Effector memory CD8-positive, alpha-beta T cell (primary cell): ENCODE measurements at places on chromosomes 1 and 21.

DNA sequence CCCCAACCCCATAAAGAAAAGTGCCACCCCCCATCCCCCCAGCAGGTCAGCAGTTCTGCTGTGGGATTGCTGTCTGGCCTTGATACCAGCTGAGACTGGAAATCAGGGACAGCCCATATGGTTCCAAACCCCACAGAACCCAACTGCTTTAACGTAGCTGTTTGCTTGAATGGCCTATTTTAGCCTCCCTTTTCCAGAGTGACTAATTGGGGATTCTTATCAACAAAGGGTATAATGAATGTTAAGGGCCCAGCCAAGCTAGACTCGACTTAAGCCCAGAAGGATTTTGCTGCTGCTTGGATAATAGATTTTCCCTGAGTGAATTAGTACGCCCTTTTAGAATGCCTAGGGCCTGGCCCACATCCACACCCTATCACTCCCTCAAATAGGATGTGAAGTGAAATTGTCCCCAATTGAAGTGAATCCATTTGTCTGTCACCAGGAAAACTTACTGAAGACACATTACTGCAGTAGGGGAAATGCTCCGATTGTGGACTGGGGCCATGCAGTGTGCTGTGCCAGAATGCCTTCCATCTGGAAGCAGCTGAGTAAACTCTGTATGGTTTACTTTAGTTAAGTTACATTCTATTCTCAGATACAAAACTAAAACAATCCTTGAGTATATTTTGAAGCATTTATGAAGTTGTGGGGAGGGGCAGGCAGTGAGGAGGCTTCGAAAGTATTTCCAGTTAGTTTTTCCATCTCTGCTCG is 156.9 kb downstream of the DHRS3 start:
- no peaks in the 10 kb centered on the region for H3K27me3 ChIP-seq
- H3K36me3 ChIP-seq = peaks cover 43% of the 10 kb centered on the region
- H3K4me3 ChIP-seq = no peak overlapping the region
- peak overlapping the region; percentile 66 for H3K27ac ChIP-seq
- DNase-seq = no peak

- DNase-seq = no peak
- no peaks in the 10 kb centered on the region for H3K36me3 ChIP-seq
- no peak overlapping the region for H3K27ac ChIP-seq
Measured at GRCh38 chr1:89518221-89518631, 6.4 kb upstream of the LRRC8B start.

DNA sequence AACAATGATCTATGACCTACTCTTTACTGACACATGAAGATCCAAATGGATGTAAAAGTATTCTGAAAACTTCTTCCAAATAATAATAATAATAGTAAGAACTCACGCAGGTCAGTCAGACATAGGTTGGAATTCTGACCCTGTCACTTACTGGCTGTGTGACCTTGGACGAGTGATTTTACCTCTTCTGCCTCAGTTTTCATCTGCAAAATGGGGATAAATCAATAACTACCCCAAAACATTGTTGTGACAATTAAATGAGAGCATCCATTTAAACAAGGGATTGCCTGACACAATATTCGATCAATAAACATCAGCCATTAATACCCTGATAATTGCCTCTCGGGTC is 556 bp downstream of the MECR start:
- peaks cover 12% of the 10 kb centered on the region for H3K36me3 ChIP-seq
- no peak for DNase-seq
- no peaks in the 10 kb centered on the region for H3K27me3 ChIP-seq
- peaks cover 14% of the 10 kb centered on the region for H3K4me1 ChIP-seq
- peak overlapping the region; percentile 95 for H3K27ac ChIP-seq

GRCh38 chr1:154955039-154955717 is 721 bp downstream of the PBXIP1 start:
- peaks cover 64% of the 10 kb centered on the region for H3K4me1 ChIP-seq
- H3K4me3 ChIP-seq = peak overlapping the region; percentile 95
- peak overlapping the region; percentile 100 for H3K27ac ChIP-seq
- H3K27me3 ChIP-seq = no peaks in the 10 kb centered on the region
- peak; percentile 92 for DNase-seq

DNA sequence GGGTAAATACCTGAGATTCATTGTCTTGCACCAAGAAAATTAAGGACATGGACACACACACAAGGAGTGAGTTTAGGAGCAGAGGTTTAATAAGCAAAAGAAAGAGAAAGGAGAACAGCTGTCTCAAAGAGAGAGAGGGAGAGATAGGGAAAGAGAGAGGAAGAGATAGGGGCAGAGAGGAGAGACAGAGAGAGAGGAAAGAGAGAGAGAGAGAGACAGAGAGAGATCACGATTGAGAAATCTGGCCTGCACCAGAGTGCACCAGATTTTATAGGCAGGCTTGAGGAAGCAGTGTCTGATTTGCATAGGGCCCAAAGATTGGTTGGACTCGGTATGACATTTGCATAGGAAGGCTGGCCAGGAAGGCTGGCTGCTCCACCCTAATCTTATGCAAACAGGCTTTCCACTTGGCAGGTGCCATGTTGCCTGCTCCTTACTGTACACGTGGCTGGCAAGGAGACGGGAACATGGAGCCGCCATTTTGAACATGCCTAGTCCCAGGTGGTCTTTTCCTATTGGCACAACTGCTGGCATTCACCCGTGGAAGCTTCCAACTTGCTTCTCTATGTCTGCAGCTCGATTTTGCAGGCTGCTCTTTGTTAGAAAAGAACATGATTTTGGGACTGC is 419.9 kb downstream of the ZP4 start:
- no peaks in the 10 kb centered on the region for H3K4me1 ChIP-seq
- no peaks in the 10 kb centered on the region for H3K27me3 ChIP-seq
- H3K27ac ChIP-seq = no peak overlapping the region

DNA sequence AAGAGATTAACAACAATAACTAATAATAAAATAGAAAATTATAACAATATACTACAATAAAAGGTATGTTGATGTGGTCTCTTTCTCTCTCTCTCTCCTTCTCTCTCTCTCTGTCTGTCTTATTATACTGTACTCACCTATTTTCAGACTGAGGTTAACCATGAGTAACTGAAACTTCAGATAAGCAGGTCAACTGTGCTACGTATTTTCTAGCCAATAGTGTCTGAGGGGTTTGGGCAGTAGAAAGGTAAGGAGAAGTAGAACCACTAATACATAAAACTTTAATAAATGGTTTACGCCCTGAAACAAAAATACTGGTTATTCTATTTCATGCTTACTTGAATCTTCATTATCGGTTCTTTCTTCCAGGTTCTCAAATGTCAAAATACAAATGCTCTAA is 71.0 kb upstream of the LRRC53 start:
- no peak overlapping the region for H3K27ac ChIP-seq
- no peaks in the 10 kb centered on the region for H3K36me3 ChIP-seq
- no peaks in the 10 kb centered on the region for H3K27me3 ChIP-seq
- DNase-seq = no peak

DNA sequence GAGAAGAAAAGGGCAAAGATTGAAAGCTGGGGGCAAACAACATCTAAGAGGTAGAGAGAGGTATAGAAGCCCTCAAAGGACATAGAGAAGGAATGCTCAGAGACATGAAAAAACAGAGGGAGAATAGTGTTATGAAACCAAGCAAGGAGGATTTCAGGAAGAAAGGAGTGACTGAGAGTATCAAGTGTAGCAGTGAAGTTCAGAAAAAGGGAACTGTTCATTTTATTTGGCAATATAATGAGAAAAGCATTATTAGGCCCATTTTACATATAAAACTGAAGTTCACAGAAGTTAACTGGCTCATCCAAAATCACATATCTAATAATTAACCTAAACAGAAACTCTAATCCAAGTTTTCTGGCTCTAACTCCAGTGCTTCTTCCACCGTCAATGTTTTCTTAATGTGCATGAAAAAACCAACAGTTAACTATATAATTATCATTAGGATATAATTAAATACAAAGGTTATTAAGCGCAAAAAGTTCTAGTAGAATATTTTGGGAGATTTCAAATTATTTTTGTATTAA is 17.7 kb downstream of the NEXN start:
- no peaks in the 10 kb centered on the region for H3K36me3 ChIP-seq
- no peaks in the 10 kb centered on the region for H3K4me1 ChIP-seq
- H3K27ac ChIP-seq = no peak overlapping the region
- no peaks in the 10 kb centered on the region for H3K27me3 ChIP-seq

DNA sequence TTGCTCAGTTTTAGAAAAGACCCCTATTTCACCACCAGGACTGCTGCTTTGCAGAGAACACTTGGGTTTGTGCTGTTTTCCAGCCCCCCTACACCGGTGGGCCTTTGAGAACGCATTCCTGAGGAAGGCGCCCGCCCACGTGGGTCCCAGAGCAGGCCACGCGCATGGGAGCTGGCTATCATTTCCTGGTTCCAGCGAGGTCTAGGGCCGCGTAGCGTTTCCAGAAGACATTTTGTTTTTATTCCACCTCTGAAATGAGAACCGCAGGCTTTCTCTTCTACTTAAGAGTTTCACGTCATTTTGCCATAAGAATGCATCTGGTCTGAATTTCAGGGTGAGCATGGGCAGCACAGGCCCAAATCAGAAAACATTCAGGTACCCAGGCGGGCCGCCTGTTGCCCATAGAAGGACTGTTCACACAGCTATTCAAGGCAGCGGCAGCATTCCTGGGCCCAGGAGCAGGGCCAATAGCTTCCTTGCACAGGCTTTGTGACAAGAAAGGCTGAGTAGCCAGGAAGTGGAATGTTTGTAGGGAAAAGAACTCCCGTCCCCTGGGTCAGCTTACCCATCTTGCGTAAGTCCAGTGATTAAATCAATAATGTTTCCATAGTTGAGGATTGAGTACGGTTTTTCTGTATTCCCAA is 1.4 kb upstream of the KLHL21 start:
- peaks cover 25% of the 10 kb centered on the region for H3K4me1 ChIP-seq
- no peak for DNase-seq
- H3K27ac ChIP-seq = peak overlapping the region; percentile 98
- H3K27me3 ChIP-seq = no peaks in the 10 kb centered on the region
- peaks cover 27% of the 10 kb centered on the region for H3K36me3 ChIP-seq

- H3K36me3 ChIP-seq = no peaks in the 10 kb centered on the region
- no peak for DNase-seq
- H3K27ac ChIP-seq = no peak overlapping the region
- no peaks in the 10 kb centered on the region for H3K4me1 ChIP-seq
- H3K27me3 ChIP-seq = peaks cover 53% of the 10 kb centered on the region
- no peak overlapping the region for H3K4me3 ChIP-seq
Measured at GRCh38 chr1:41444246-41444645, 40.2 kb downstream of the EDN2 start.

- H3K4me3 ChIP-seq = no peak overlapping the region
- no peak for DNase-seq
- H3K4me1 ChIP-seq = no peaks in the 10 kb centered on the region
Measured at GRCh38 chr1:166905900-166906299, 29.8 kb upstream of the TADA1 start.
